ENCODE measurements at places on chromosomes 5 and 9.

GRCh38 chr9:90309809-90310520 lies 332.7 kb downstream of the DIRAS2 start:
- DNase-seq = no peak

GRCh38 chr5:154419236-154419635 lies 26.6 kb upstream of the SAP30L start:
- no peak for DNase-seq

DNA sequence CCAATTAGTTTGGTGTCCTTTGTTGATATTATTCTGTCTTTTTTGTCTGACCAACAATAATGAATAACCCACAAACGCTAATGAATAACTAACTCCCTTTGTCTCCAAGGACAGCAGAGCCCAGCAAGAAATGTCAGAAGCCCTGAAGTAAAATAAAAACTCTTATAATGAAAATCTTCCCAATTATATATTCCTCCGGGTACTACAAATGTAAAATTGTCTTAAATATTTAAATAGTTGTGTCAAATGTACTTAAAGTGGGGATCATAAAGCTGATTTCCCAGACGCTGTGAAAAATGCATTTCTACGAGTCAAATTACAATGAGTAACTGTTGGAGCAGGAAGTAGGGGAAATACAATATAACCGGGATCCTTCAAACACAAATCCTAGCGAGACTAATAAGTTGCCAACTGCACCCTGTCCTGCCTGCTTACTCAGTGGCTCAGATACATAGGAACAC lies 22.3 kb downstream of the GLIS3 start:
- no peak for DNase-seq

DNA sequence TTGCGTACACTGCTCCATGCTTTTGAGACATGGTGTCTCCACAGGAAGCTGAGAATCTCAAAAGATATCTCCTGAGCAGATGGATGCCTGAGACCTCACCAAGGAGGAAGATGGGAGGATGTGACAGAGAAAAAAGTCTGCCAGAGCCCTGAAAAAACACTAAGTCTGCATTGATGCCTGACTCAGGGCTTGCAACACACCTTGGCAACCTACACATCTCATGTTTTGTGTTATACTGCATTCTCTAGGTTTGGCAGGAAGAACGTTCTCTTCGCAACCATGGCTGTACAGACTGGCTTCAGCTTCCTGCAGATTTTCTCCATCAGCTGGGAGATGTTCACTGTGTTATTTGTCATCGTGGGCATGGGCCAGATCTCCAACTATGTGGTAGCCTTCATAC lies 19.2 kb downstream of the SLC22A4 start:
- DNase-seq = no peak

GRCh38 chr9:83392228-83392627 lies 146.0 kb downstream of the FRMD3 start:
- DNase-seq = no peak

GRCh38 chr9:126704157-126704891 lies 90.6 kb downstream of the LMX1B start:
- no peak for DNase-seq

All from LNCaP clone FGC (cell line).